Effector memory CD4-positive, alpha-beta T cell (primary cell): ENCODE measurements at places on chromosomes 1 and 21.

DNA sequence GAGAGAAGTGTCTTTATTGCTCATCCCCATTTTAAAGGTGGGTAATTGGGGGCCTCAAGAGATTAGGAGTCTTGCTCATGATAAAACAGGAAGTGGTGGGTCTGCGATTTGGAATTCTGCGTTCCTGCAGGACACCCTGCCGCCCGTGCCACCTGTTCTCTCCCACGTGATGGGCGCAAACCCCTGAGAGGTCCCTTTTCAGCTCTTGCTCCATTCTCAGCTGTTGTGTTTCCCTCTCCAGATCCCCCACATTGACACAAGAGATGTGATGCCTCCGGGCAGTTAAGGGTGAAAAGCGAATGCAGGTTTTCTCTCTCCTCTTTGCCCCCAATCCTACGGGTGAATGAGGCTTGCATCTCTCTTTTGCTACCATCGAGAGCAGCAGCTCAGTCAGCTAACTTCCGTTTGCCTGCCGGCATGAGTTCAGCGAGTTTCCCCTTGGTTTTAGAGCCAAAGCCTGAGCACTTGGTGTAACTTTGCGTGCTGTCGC lies 57.5 kb downstream of the KIF26B start:
- no peak for DNase-seq

DNA sequence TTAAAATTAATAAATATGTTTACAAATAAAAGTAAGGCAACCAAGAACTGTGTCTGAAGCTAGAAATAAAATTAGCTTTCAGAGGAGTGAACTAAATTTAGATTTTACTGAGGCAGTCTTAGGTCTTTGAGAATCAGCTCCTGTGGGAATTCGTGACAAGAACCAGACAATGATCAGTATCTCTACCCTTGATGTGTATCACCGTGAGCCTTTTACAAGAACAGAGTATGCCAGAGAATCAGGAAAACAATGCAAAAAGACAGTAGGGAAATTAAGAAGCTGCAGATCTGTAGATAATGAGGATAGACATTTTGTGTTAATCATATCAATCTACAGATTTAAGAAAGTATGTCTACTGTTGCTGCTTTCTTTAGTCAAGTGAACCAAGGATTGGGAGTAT lies 351.0 kb downstream of the COL11A1 start:
- DNase-seq: no peak

DNA sequence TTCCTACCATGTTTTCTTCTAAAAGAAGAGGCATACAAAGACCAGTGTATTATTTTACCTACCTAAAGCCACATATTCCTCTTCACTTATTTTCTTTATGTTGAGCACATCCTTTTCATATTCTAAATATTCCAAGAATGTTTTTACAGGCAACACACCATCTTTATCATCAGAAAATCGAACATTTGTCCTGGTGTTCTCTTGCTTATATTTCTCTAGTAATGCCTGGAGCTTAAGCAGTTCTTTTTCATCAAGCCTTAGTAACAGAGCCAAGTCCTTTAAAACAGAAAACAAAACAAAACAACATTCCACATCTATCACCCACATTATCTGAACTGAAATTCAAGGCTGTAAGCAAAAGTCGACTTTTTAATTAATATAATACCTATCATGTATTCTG lies 88.7 kb downstream of the IARS2 start:
- no peak for DNase-seq

GRCh38 chr1:61828805-61829204 lies 86.5 kb downstream of the PATJ start:
- DNase-seq: no peak

- DNase-seq: no peak
Observed at GRCh38 chr1:30410153-30410851, 313.1 kb downstream of the MATN1 start.

DNA sequence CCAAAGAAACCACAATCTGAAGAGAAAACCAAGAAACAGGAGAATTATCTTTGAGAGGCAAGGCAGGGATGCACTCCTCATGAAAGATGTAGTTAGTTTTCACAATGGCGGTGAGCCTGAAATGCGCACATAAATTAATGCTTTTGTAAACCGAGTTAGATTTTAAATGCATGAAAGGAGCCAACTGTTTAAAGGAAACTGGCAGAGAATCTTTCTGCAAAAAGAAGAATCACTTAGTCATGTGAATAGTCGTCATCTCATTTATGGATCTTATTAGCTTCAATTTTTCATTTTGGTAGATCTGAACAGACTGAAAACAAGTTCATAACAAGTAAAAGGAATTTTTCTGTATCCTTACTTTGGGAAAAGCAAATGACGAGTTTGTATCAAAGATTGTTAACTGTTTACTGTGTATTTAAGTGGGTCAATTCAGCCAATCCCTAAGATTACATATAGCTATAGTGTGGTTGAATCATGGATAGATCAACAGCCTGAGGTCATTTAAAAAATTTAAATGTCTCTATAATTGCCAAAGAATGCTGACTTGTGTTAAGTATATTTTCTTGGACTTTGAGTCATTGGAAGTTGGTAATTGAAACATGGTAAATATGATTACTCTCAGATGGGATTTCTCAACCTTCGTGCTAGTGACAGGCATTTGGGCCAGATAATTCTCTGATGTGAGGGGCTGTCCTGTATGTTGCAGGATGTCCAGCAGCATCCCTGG lies 226.6 kb upstream of the KAZN start:
- DNase-seq: no peak

DNA sequence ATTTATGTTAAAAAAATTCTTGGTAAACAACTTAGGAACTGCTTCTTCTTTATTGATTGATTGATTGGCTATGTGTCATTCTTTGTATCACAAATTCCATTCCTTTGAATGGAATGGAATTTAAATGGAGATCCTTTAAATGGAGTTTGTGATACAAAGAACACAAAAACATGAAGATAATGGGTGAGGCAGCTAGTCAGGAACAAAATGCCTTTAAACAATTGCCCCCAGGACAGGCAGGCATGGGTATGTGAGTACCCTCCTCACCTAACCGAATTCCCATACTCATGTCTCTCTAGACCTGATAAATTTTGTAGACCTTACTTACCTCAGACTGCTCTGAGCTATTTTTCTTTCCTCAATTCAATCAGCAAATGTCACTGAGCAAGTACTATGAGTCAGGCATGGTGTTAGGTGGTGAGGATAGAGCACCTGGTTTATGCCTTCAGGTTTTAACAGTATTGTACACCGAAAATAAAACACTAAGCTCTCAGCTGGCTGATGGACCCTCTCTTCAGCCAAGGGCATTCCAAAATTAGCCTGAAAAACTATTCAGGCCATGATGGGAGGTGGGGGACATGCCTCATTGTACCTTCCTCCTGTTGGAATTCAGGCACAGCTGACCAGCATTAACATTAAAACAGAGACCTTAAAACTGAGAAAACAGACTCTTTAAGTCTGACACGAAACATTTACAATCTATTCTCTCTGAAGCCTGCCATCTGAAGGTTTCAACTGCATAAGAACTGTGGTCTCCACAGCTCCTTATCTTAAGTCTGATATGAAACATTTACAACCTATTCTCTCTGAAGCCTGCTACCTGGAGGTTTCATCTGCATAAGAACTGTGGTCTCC lies 58.9 kb downstream of the OLFML3 start:
- no peak for DNase-seq

DNA sequence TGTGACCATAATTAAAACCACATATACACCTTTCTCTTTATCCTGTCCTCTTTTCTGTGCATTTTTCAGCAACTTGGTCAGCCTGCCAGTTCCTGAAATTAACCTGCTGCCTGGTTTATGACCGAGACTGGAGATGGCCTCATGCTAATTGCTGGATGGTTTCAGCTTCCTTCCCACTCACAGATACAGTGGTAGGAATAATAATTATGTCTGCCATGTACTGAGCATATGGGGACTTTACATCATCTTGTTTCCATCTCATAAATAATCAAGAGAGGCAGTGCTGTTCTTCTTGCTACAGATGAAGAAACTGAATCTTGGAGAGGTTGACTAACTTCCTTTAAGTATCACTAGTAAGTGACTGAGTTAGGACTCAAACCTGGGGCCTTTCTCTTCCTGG lies 148.2 kb downstream of the NOS1AP start:
- no peak for DNase-seq

DNA sequence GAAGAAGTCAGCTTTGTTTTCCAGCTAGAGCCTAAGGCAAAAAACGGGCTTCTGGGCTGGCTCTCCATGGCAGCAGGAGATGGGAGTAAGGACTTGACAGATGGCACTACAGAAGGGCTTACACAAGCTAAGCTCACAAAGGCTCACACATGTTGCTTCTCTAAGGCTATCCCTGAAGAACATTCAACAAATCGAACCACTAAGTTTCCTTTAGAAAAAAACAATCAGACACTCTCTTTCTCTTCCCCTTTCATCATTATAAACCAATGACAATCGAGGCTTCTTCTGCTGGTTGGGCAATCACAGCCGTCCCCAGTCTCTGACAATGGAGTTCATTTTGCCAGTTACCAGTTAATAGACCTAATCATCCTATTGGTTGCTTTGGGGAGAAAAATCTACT lies 40.5 kb downstream of the TRIT1 start:
- no peak for DNase-seq

DNA sequence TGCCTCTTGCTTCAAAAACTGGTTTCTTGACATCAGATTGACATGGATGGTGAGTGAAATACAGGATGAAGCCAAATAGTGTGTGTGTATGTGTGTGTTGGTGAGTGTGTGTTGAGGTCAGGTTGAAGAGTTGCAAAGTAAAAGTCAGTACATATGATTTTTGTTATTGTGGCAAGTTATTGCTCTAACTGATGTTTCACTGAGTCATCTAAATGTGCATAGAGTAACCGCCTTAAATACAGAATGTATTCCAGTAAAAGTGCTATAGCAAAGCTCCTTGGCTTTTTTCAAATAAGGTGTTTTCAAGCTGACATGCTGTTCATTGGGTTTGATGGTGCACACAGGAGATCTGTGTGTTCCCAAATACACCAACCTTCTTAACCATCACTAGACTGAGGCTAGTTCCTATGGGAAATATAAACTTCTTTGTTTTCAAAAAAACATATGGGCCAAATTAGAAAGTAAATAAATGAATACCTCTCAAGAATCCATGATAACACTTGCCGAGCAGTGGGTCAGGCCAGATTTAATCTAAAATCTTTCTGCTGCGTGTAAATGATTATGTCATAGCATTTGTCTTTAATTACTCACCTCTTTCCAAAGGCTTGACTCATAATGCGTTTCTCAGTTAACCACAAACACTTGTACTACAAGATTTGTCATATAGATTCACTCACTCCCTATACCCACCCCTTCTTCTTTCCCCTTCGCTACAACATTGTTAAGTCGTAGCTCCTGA lies 151.1 kb downstream of the LYPLAL1 start:
- no peak for DNase-seq

DNA sequence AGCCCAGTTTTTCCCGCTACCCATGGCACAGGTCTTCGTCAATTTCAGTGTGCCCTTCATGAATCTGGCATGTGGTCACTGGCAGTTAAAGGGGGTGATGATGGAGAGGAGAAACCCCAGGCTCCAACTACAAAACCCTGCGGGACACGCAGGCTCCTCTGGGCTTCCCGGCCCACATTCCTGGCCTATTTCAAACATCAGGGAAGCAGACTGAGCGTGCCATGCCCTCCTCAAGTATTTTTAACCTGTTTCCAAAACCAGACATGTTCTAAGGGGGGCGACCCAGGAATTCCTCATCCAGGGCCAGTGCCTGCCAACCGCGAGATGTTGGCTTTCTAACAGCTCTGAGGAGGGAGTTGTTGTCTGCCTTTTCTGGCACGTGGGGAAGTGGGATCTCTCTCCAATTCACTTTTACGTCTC lies 85.1 kb downstream of the CAPZB start:
- DNase-seq: no peak

GRCh38 chr1:43994794-43995790 lies 3.7 kb downstream of the CCDC24 start:
- no peak for DNase-seq

DNA sequence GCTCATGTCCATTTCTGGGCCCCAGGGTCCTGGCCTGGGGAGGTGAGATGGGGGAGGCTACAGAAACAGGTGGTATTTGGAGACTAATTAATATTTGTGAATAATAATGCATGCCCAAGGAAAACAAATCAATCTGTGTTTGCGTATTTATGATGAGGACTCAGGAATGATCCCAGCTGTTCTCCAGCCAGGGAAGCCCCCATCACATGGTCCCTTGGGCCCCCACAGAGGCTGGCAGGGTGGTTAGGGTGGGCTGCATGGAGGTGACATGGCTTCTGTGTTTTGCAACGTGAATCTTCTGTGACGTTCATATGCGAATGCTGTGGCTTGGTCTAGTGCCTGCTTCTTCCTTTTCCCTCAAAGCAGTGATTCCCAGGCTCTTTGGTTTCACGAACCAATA lies 10.5 kb downstream of the PTPRF start:
- DNase-seq: no peak

GRCh38 chr21:40227096-40227495 lies 359.9 kb downstream of the PCP4 start:
- no peak for DNase-seq

GRCh38 chr21:32572574-32573420 lies 12.5 kb downstream of the TCP10L start:
- DNase-seq: no peak

DNA sequence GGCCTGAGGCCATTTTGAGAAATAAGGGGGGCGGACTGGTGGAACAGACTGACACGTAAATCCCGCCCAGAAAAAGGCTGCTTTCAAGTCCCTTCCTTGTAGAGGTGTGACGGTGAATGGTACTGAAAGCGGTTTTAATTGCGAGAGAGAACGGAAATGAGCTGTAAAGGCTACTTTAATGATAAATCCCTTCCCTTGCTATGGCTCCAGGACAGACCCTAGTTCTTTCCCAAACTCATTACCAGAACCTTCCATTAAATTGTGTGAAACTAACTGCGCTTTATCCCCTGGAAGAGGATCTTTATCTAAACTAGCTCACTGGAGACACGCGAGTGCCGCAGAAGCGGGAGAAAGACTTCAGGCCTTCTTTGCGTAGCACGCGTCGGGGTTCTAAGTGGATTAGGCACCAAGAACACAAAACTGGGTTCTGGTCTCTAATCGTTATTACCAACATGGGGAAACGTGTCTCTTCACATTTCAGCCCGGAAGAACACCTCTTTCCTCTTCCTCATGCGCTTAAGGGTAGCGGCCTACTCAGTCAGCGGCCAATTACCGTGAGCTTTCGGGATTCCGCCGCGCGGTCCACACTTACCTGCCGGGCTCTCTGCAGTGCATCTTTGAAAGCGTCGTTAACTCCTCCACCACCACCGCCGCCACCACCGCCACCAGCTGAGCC lies 441 bp downstream of the FUBP1 start:
- DNase-seq: peak; percentile 78

- no peak for DNase-seq
Observed at GRCh38 chr1:35691080-35691479, 27.6 kb downstream of the C1orf216 start.
